ENCODE measurements at places on chromosomes 2 and 18.

GRCh38 chr2:232420463-232421188, 14.0 kb downstream of the ALPG start:
- peak; percentile 32 for DNase-seq

- no peak for DNase-seq
Measured at GRCh38 chr2:31088504-31089195, 49.6 kb downstream of the GALNT14 start.

DNA sequence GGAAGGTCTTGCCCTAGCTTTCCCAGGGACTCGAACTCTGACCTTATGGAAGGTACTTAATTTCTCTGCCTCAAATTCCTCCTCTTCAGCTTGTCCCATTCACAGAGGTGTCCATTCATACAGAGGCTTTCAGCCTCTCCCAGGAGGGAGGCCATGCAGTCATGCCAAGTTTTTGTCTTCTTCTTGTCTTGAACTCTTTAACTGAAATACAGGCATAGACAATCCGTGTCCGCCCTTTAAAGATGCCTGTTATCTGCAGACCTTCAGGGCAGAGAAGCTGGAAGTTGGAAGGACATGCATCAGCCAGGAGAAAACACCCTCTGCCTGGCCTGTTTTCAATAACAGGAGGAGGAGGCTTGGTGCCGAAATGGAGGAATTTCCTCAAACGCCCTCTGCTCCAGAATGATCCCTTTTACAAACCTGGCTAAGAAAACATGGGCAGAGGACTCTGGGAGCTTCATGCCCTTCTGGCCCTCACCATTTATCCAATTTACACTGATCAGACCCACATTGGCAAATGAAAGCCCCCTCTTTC, 308.3 kb downstream of the MYCN start:
- no peak for DNase-seq

DNA sequence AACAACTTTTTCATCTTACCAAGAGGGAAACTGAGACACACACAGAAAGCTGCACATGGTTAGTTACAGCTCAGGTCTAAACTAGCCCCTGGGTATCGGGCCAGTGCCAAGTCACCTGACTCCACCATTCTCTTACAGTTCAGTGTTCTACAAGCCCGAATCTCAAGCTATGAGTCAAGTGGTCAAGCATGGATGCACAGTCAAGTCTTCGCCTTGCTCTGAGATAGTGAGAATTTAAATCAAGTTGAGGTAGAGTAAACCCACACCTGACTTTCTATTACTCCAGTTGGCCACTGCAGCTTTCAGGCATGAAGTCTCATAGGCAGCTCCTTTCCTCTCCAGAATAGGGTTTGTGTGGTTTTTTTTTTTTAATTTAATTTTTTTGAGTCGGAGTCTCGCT, 34.5 kb upstream of the ARL5A start:
- DNase-seq = no peak

GRCh38 chr2:31531101-31531500, 49.6 kb downstream of the SRD5A2 start:
- no peak for DNase-seq
